SHP77 treated with DMSO at 0.1 percent for 48 hours (cell line): ENCODE measurements at places on chromosomes 1 and 21.

GRCh38 chr1:13769212-13769611, 69.2 kb downstream of the PRDM2 start:
- DNase-seq = no peak

DNA sequence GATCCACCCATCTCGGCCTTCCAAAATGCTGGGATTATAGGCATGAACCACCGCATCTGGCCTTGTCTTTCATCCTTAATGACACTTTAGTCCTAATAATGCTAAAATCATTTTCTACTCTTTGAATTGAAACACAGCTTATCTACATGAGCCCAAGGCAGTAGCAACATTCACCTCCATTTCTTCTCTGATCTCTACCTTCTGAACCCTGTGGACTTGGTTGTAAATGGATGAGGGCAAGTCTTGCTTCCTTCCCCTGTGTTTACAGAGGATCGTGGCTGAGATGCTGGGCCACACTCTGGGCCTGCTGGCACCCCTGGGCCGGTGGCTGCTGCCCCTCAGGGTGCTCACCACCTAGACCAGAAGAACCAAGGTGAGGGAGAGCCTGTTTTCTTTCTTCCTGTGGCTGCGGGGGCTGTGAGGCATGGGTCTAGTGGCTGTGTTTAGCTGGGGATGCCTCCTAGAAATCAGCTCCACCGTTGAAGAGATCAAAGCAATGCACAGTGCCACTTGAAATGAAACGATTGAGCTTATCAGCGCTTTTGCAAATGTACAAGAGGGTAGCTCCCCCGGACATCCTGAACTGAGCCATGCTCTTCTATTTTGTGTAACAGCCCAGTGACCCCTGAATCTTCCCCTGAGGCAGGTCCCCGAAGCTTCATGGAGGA, 32.2 kb upstream of the LGALS8 start:
- no peak for DNase-seq

GRCh38 chr1:200367841-200368534, 41.8 kb downstream of the ZNF281 start:
- DNase-seq = no peak

GRCh38 chr1:187477103-187477502, 648.4 kb downstream of the PLA2G4A start:
- DNase-seq = no peak

DNA sequence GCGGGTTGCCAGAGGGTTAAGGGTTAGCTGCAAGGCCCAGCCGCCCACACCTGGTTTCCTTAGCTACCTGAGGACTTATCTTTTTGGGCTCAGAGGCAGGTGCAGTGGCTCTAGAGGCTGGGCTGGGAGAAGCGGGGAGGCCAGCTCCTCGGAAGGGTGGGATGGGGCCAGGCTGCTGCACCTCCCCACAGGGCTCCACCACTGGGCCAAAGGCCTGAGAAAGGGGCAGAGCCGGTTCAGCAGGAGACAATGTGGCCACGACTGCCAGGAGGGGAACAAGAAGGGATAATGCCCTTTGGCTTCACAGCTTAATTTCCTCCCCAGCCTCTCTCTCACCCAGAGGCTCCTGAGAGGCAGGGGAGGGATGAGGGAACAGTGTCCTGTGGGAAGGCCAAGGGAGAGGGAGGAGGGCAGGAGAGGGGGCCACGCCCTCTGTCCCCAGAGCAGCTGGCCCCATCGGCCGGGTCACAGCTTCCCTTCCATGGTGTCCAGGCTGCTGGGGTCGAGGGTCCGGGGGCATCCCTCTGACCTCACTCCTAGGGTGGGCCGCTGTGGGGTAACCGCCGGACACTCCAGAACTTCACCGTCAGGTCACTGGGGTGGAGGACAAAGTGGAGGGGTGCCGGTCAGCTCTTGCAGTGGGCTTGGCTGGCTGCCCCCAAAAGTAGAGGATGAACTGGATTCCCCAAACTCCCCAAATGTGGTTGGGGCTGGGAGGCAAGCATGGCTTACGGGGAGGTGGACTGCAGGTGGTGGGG, 50.4 kb downstream of the KIF21B start:
- no peak for DNase-seq
